Myocyte (in vitro differentiated cells): ENCODE measurements at places on chromosomes 7 and 10. TPM values are rescaled to one million over a fixed set of nuclear protein-coding genes. Genes with fewer than 3 reads are reported as not detected.

GRCh38 chr10:122696687-122697086 is 3.0 kb downstream of the C10orf120 start:
- no peak for DNase-seq

The LEP gene
- total RNA-seq = not detected in 2 replicates

DNA sequence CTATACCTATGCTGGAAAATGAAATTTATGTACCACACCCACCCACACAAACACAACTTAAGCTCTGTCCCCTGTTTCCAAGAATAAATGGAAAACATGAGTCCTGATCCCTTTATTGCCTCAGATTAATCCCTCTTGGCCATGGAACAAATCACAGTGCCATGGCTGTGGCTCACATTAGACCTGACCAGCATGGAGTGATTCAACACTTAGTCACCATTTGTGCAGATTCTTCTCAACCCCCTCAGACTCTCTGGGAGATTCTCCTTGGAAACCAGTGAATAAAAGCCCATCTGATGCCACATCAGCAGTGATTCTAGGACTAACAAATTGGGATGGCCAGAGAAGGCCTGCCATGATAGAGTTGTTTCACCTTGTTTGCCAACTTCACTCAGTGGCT is 204.4 kb upstream of the TMEM72 start:
- DNase-seq = peak; percentile 88

DNA sequence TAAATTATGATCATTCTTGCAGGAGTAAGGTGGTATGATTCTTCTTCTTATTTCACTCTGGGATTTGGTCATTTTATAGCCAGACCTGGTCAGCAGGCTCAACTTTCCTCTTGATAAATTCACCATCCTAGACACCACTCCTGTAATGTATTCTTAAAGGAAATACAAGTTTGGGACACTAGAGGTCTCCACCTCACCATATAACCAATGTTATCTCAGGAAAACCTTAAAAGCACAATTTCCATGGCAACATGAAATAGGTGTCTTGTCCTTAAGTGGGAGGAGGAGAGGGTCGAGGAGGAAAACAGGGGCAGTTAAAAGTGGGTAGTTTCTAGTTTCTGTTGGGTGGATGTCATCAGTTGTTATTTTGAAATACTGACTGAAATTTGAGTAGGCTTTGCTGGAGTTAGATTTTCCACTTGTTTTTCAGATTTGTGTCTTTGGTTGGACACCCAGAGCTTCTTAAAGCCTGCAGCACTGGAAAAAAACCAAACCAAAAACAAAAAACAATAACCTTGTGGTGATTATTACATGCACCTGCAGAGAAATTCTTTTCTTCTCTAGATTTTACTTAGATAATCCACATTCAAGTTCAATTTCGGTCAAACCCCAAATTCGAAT is 163.1 kb downstream of the PRKCQ start:
- peak; percentile 68 for DNase-seq

DNA sequence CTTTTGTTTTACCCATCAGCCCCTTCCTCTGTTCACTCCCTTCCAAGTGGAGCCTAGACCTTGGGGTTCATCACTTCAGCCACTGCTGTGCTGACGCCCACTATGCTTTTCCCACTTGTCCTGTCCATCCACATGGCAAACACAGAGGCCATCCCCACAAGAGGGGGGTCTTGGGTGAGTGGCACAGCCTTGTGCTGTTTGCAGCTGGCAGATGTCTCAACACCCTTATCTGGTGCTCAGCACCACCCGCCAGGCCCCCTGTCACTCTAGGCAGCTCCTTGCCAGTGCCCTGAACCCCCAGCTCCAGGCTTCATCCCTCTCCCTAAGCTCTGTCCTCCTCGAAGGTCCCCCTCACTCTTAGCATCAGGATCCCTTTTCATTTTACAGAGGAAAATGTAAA is 13.1 kb downstream of the BLVRA start:
- DNase-seq = no peak

The ATG9B gene
- 0.11 and 0.21 TPM in 2 replicates for total RNA-seq

The FAM149B1 gene
- 15.9 and 16.5 TPM in 2 replicates for total RNA-seq

The SNX13 gene
- total RNA-seq = 90.8 and 155 TPM in 2 replicates

- DNase-seq = no peak
These were observed 10.9 kb downstream of the OGDH start for GRCh38 chr7:44617225-44617890.
